Fibroblast of skin of scalp (primary cell): ENCODE measurements at places on chromosomes 7 and 10.

GRCh38 chr7:55073976-55074528 lies 55.2 kb downstream of the EGFR start:
- peak; percentile 66 for DNase-seq

- peak; percentile 62 for DNase-seq
These were observed 171.1 kb downstream of the GLI3 start for GRCh38 chr7:42065942-42066341.

DNA sequence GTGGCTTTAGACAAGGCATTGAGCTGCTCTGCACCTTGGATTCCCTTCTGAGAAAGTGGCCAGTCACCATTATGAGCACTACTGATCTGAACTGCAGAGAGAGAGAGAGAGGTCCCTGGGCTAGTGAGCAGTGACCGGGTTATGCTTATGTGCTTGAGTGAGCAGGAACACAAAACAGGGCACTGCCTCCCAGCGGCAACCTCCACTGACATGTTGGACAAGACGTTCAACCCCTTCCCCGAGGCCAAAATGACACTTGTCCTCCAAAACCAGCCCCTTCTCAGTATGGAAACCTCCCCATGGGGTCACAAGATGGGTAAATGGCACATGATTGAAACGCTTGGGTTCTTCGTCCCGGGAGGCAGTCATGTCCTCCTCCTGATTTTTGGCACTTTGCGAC lies 339.4 kb upstream of the ZMIZ1 start:
- no peak for DNase-seq

DNA sequence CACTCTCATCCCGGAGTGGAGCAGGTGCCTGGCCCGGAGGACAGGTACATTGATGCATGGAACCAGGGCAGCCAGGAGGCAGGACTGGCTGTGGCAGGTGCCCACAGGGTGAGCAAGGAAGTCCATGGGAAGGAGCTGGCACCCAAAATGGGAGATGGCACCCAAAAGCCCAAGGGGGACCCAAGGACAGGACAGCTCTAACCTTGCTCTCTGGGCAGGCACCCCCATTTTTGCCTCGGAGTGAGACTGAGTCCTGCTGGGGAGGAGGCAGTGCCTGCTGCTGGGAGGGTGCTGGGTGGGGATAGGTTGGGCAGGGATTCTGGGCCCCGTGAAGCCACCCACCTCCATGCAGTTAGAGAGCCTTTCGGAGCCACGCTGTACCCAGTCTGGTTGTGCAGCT lies 234.5 kb downstream of the TCERG1L start:
- DNase-seq = no peak

DNA sequence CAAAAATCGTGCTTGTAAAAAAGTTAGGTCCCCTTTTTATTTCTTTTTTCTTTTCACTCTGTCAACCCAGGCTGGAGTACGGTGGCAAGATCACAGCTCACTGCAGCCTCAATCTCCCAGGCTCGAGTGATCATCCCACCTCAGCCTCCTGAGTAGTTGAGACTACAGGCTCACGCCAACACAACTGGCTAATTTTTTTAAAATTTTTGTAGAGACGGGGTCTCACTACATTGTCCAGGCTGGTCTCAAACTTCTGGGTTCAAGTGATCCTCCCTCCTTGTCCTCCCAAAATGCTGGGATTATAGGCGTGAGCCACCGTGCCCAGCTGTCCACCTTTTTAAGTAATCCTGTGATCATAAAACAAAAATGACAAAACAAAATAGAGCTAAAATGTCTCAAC lies 19.4 kb upstream of the ARHGAP12 start:
- DNase-seq = no peak

DNA sequence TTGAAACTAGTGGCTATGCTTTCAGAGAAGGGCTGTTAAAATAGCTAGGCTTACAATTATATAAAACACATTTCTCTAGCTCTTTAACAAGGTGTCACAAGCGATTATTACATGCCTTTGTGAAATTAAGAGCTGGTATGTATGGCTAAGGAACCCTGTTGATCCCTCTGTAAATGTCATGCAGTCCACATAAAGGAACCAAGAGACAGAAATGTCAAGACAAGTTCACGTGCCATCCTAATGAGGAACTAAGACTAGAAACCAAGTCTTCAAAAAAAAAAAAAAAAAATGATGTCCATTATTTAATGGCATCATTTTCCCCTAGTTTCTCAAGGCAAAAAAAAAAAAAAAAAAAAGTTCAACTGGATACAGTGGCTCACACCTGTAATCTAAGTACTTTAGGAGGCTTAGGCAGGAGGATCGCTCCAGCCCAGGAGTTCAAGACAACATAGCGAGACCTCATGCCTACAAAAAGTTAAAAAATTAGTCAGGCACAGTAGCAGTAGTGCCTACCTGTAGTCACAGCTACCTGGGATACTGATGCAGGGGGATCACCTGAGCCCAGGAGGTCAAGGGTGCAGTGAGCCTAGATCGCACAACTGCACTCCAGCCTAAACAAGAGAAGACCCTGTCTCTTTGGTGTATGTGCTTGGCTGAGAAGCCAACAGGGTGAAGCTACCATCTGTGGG lies 63.4 kb downstream of the SRPK2 start:
- DNase-seq = no peak

GRCh38 chr7:107920048-107920772 lies 29.2 kb downstream of the DLD start:
- no peak for DNase-seq

DNA sequence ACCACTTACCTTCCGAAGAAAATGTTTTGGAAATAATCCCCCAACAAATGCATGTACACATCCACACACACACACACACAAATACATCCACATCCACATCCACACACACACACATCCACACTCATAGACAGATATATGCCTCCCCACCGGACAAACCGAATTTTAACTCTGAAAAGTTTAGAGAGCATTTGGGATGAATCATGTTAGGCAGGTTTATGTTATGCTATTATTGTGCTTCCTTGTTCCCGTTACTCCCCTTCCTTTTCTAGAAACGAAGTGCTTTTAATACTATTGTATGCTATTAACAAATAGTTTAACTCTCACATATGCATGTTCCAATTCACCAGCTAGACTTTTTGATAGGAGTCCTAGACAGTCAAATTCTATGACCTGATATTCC lies 91.5 kb downstream of the FAS start:
- DNase-seq = no peak

GRCh38 chr7:46126675-46127300 lies 205.7 kb upstream of the IGFBP3 start:
- no peak for DNase-seq

GRCh38 chr7:84844771-84845170 lies 342.1 kb downstream of the SEMA3D start:
- DNase-seq = peak; percentile 4

DNA sequence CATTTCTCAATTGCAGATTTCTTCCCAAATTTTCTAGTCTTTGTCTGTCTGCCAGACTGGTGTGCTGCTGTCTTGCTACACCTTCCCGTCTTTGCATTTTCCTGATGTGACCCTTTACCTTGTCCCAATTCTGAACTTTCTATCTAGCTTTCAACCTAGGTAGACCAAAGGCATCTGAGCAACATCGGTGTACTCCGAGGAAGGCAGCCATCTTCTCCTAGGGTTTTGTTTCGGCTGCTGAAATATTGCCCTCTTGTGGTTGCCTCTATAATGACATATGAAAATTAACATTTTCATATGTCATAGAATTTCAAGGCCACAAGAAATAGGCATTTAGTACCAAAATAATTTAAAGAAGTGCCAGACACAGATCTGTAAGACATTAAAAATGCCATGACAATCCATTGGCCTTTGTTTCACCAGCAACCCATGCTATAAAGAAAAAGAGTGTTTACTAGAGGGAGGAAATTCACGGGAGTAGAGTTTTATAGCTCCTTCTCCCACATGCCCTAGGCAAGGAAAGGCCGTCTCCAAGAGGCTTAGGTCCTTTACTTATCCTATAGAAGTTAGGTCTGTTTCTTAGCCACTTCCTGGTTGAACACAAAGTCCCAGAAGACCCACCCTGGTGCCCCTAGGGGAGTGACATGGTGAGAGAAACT lies 23.4 kb downstream of the OR9A2 start:
- peak; percentile 37 for DNase-seq

GRCh38 chr7:149179241-149179640 lies 16.1 kb upstream of the ZNF282 start:
- DNase-seq = no peak

GRCh38 chr7:46848944-46849343 lies 733.0 kb downstream of the TNS3 start:
- DNase-seq = peak; percentile 81
